RWPE2 (cell line): ENCODE measurements at places on chromosomes 5 and 9.

DNA sequence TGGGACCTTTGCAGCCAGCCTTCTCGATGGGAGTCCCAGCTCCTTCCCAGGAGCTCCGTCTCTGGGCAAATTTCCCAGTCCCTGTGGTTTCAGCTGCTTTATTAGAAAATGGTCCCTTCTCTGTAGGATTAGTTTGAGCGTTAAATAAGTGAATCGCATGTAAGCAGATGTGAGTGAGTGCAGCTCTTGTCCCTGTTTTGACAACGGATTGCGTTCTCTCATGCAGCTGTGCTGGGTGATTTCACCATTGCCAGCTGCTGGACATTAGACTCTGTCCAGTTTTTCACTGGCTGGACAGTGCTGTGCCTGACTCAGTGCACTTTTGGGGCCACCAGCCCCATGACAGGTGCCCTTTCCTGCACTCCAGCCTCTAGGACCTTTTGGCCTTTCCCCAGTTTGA lies 11.6 kb upstream of the CEL start:
- DNase-seq: no peak

GRCh38 chr5:179863449-179864085 lies 5.0 kb upstream of the MRNIP start:
- no peak for DNase-seq

GRCh38 chr9:120587328-120587727 lies 7.4 kb upstream of the CDK5RAP2 start:
- no peak for DNase-seq

DNA sequence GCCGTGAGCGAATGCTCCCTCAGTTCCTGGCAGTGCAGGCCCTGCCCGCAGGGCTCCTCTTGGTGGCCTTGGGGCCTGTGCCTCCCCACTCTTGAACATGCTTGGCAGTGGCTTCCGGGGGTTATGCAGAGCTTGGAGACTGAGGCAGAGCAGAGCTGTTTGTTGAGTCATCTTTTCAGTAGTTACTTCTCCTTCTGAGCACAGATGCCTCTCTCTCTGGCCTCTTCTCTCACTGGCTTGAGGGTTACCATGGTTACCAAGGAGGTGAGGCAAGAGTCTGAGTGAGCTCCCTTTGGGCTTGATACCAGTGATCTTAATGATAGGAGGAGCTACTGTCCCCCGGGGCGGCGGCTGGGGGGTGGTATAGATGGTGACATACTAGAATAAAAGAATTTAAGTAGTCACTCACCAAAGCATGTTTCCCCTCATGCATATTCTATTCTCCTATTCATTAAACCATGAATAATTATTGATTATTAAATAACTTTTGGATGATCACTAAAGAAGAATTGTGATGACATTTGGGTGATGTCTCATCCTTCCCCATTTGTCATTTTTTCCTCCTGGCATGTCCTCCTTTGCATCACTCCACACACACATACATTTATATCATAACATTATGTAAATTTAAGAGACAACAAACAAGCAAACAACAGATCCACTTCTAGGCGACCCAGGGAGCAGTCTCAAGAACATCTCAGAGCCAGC lies 111.1 kb downstream of the ARHGAP26 start:
- no peak for DNase-seq

DNA sequence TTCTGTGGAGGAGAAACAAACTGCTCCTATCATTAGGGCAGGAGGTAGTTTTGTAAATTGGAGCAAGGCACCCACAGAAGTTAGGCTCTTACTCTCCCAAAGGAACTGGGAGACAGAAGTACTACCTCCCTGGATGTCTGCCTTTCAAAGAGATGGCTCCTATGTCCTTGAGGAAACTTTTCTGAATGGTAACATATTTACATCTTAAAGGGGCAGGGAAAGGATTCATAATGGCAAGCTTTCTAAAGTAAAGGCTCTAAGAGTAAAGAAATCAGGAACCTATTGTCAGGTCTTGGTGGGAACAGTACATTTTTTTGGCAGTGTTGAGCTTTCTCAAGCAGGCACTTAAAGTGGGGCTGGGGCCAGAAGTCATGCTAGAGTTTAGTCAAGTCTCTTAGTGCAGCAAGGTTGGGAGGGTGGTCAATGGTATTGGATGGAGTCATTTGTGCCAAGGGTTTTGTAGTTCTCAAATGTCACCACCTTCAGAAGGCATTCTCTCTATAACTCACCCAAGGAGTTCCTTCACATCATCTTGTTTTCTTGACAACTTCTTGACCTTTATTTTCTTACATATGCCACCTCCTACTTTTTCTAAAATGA lies 26.3 kb upstream of the NDFIP1 start:
- no peak for DNase-seq

GRCh38 chr9:109064963-109065702 lies 51.8 kb upstream of the CTNNAL1 start:
- no peak for DNase-seq

DNA sequence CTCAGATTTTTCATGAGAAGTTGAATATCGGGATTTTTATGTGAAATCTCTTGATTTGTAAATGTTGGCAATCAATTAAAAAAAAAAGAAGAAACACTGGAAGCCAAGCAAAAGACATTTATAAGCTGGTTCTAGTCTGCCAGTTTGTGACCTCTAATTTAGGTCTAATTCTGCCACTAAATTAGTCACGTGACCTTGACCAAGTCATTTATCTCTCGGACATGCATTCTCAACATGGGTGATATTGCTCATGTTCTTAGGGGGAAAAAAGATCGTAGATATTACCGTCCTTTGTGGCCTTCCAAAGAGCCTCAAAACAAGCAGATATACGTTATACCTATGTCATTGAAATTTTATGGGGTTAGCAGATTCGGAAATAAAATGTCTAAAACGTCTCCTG lies 52.9 kb upstream of the PTPDC1 start:
- no peak for DNase-seq

- DNase-seq: no peak
Observed at GRCh38 chr9:137396227-137396626, 26.7 kb downstream of the EXD3 start.

GRCh38 chr9:135146766-135147473 lies 59.5 kb downstream of the OLFM1 start:
- no peak for DNase-seq

DNA sequence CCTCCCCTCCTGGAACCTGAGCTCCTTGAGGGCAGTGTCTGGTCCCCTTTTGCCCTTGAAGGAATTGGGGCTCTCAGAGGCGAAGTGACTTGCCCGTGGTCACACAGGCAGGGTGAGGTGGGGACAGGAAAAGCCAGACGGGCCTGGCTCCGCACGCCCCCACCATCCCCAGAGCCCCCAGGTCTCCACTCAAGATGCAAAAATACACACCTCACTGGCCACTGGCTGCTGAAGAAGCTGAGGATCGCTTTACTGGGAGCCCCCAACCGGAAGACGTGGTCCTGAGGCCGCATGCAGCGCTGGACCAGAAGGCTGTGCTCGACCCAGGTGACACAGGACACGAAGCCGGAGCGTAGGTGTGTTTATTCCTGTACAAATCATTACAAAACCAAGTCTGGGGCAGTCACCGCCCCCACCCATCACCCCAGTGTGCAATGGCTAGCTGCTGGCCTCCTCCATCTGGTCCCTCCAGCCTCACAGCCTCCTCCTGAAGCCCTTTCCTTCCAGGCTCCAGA lies 7.6 kb upstream of the AK1 start:
- DNase-seq: no peak

DNA sequence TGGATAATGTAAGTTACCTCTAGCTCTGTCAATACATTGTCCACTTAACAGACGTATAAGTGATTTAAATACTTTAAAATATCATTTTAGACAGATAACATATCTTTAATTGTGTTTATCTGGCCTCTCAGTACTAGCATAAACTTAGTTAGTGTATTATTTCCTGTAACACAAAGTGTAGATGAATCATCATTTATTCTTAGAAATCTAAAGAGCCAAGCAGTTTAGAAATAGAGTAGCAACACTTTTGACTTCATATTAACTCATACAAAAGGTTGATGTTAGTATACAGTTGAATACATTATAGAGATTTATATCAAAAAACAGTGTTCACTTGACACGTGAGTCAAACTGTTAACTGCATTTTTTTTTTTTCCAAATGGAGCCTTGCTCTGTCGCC lies 18.0 kb downstream of the NCBP1 start:
- DNase-seq: no peak

DNA sequence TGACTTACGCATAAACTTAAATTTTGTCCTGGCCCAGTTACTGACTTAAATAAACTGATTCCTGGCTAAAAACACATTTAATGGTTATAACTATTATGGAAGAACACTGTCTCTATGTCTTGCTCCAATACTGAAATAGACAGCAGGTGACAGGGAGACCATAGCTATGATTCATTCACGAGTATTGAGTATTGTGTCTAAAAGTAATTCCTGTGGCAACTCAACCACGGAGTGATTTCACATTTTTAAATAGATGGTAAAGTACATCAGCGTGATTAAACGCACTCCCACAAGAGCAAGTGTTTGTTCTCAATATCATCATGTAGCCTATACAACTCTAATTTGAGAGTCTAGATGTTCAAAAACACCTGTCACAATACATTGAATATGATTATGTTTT lies 35.9 kb upstream of the PCSK1 start:
- no peak for DNase-seq

DNA sequence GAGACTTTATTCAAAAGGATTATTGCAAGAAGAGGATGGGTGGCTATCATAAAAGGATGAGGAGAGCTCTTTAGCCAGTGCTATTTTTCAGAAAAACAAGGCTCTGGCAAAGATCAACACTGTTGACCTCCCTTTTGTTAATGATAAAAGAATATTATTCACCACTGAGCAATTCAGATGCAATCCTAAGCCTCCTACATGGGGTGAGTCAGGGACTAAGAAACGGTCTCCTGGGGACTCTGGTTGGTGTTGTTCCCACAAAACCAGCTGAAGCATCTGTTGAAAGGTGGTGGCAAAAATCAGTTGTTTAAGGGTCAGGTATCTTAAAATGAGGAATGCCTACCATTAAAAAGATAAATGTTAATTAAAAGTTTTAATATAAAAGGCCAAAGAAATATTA lies 7.7 kb upstream of the GCNT1 start:
- no peak for DNase-seq

GRCh38 chr5:35880156-35880555 lies 23.5 kb downstream of the IL7R start:
- DNase-seq: no peak

DNA sequence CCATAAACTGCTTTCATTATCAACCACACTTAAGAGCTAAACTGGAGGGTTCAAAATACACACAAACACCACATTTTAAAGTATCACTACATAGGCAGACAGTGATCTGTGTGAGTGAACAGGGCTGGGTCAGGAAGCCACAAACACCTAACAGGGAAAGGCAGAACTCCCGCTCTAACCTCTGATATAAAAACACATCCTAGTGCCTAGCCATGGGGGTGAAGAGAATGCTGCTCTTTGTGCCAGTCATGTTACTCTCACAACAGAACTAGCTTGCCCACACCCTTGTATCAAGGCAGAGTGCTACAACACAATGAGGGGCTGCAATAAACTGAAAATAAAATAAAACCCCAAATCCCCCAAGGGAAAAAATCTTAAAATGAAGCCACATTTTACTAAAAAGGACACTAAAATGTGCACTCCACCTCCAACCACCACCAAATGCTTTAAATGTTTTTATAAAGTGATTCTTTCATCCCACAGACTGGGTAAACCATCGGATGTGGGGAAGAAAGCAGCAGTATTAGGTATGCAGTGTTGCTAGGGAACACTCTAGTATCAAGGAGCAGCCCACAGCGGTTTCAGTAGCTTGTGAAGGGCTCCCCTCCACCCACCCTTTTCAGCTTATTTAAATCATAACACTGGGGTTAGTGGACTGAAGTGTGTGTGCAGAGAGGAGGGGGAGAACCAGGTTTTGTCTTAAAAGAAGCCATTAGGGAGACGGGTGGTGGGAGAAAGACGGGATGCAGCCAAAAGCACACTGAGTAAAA lies 64.5 kb downstream of the TMEM161B start:
- DNase-seq: no peak

DNA sequence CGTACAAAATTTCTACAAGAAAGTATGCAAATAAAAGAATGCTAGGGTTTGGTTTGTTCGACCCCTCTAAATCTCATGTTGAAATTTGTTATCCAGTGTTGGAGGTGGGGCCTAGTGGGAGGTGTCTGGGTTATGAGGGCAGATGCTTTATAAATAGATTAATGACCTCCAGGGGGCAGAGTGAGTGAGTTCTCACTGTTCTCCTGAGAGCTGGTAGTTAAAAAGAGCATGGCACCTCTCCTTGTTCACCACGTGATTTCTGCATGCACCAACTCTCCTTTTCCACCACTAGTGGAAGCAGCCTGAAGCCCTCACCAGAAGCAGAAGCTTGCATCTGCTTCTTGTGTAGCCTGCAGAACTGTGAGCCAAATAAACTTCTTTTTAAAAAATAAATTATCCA lies 50.4 kb upstream of the FAM170A start:
- no peak for DNase-seq

DNA sequence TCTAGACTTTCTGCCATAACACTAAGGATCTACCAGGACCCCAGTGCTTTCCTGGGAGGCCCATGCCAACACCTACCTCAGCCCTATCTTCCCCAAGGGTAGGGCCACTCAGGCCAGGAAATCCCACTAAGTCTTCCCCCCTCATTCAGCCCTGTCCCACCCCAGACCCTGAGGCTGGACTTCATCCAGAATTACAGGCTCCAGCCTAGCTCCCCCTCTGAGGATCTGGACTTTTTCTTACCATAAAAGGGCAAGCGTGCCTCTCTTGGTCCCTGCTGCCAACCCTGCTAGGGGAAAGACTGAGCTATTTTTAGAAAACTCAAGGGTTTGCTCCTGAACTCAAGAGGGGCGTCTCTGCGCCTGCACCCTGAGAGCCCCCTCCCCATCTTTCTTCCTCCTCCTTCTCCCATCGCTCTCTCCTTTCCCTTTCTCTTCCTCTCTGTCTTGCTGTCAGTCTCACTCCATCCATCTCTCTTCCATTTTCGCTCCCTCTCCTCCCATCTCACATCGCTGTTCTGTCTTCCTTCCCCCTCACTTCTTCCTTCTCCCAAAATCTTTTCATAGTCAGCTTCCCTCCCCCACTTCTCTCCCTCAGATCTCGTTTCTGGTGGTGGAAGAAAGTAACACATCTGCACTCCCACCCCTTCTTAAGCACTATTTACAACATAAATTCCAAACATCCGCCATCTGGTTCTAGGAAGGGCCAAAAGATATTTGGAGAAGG lies 38.1 kb upstream of the IL17B start:
- DNase-seq: no peak

GRCh38 chr5:150879358-150879757 lies 25.4 kb downstream of the ZNF300 start:
- no peak for DNase-seq

DNA sequence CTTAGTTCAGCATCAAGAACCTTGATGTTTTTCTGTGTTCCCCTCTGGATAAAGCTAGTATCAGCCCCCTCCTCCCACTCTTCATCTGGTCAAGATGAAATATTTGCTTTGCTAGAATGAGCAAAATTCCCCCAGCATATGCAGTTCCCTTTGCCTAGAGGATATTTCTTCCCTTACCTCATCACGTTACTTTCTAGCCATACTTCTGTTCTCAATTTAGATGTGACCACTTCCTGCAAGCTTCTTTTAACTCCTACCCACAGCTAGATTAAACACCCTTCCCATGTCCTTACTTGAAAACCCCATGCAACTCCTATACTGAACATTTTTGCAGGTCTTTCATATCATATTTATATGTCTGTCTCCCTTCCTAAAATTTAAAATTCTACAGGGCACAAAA lies 178.9 kb upstream of the TUSC1 start:
- DNase-seq: no peak
